Stimulated activated CD4-positive, alpha-beta T cell treated with anti-CD3 and anti-CD28 coated beads, Interleukin-4, amount 100 ng/mL, for 4 hours (primary cell): ENCODE measurements at places on chromosomes 13 and 19.

- no peak for DNase-seq
Observed at GRCh38 chr13:71865874-71866334, 1.1 kb downstream of the DACH1 start.

- DNase-seq: peak; percentile 38
Observed at GRCh38 chr19:5585461-5586299, 17.9 kb upstream of the TINCR start.

GRCh38 chr19:6278740-6279619 lies 795 bp downstream of the MLLT1 start:
- DNase-seq: no peak

- no peak for DNase-seq
Observed at GRCh38 chr19:43532571-43532961, 422 bp upstream of the ZNF575 start.

DNA sequence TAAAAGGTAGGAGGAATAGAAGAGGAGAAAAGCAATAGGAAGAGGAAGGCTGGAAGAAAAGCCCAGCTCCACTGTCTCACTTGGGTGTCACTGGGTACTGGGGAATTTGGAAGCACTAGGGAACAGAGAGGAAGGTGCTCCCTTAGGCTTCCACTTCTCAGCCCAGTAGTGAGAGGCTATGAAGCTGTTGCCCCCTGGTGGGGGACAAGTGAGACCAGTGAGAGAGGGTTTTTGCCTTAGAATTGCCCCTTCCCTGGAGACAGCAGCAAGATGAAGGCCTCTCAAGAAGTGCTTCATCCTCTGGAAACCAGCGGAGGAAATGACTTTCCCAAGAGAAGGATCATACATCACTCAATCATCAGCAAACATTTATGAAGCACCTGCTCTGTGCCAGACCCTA lies 4.7 kb upstream of the ZNF606 start:
- no peak for DNase-seq

DNA sequence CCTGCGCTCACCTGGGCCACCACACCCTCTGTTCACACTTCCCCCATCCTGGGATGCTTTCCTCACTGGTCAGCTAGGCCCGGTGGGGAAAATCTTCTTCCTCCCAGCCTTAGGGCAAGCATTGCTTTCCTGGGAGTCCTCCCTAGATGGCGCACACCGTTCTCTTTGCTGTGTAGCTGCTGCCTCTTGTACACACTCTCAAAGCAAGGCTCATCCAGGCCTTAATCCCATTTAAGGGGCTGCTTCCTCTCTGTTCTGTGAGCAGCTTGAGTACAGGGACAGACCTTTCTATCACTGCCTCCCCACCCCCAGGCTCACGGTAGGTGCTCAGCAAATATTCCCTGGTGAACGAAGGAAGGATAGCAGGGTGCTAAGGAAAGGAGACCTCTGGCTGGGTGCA lies 11.1 kb downstream of the SLC7A10 start:
- no peak for DNase-seq

DNA sequence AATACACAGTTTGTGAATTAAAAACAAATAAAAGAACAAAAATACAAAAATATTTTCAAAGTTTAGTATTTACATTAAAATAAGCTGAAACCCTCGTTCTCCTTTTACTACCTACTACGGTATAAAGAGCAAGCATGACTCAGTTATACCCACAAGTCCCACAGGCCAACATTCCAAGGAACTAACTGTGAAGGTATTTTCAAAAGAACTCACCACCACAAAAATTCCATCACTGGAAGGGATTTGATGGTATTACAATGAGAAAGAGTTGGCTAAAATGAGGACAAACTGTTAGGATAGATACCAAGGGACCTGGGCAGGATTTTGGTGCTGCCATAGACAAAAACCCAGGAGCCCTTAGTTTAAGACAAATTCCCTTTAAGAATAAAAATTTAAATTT lies 122.7 kb downstream of the TBC1D4 start:
- DNase-seq: no peak

- DNase-seq: no peak
Observed at GRCh38 chr13:71380191-71380590, 486.8 kb downstream of the DACH1 start.

GRCh38 chr13:95862408-95862807 lies 185.5 kb downstream of the DNAJC3 start:
- no peak for DNase-seq

GRCh38 chr13:85427416-85427815 lies 371.8 kb downstream of the SLITRK6 start:
- DNase-seq: no peak
